Type B pancreatic cell (in vitro differentiated cells): ENCODE measurements at places on chromosomes 6 and 20.
A peak's percentile ranks its signal among the peaks of the same experiment; 100 is the strongest.

DNA sequence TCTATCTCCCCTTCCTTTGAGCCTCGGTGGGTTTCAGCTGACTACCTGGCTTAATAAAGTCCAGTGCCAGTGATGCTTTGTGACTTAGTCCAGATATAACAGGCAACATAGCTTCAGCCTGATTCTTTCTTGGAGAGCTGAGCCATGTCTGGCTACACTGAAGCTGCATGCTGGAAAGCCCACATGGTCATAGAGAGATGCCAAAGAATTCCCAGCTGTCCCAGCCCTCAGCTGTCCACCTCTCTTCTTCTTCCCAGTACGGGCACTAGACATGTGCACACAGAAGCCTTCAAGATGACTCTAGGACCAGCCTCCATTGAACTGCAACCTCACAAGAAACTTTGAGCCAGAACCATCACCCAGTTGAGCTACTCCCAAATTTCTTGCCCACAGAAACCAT lies 154.1 kb upstream of the MYLIP start:
- H3K27me3 ChIP-seq = no peaks in the 10 kb centered on the region
- H3K27ac ChIP-seq = no peak overlapping the region
- H3K36me3 ChIP-seq = no peaks in the 10 kb centered on the region
- peaks cover 4% of the 10 kb centered on the region for H3K4me1 ChIP-seq
- no peak for DNase-seq

DNA sequence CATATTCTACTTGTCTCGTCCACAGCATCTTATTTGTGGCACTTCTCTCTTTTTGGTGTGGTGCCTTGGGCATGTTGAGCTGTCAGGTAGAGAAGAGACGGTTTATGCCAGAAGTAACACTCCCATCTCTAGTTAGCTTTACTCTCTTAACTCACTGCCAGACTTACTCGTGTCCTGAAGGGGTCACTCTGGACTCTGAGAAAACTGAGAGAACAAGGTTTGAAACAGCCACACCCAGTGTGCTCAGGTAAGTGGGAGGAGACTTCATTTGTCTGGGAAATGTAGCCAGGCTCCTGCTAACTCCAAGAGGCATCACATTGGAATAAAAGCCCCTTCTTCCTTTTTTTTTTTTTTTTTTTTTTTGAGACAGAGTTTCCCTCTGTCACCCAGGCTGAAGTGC lies 360.8 kb downstream of the QKI start:
- H3K27ac ChIP-seq = no peak overlapping the region
- no peak overlapping the region for H3K4me3 ChIP-seq
- H3K27me3 ChIP-seq = peaks cover 5% of the 10 kb centered on the region
- H3K4me1 ChIP-seq = peaks cover 4% of the 10 kb centered on the region
- DNase-seq = no peak

GRCh38 chr20:18443886-18444285 lies 22.9 kb downstream of the DZANK1 start:
- H3K4me1 ChIP-seq = peaks cover 11% of the 10 kb centered on the region
- no peak for DNase-seq
- H3K4me3 ChIP-seq = no peak overlapping the region
- H3K27me3 ChIP-seq = no peaks in the 10 kb centered on the region
- peak overlapping the region; percentile 13 for H3K27ac ChIP-seq
- peaks cover 3% of the 10 kb centered on the region for H3K36me3 ChIP-seq

- H3K27ac ChIP-seq = no peak overlapping the region
- DNase-seq = no peak
- H3K4me1 ChIP-seq = no peaks in the 10 kb centered on the region
- no peaks in the 10 kb centered on the region for H3K36me3 ChIP-seq
- H3K4me3 ChIP-seq = no peak overlapping the region
These were observed 480.7 kb downstream of the RFPL4B start for GRCh38 chr6:112827793-112828192.

DNA sequence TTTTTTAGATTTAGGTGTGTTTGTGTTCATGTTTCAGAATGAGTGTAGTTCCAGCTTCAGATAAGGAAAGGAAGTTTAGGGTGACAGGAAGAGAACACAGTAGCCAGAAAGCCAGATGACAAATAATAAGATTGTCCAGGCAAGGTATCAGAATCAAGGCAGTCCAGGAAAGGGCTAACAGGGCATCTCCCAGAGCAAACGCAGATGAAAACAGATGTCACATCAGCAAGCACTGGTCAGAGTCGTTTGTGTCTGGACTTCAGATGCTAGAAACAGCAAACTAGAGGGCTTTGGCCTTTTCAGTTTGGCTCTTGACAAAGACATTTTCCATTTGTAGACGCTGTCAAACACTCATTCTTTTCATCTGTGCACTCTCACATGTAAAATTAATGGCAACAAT lies 65.5 kb downstream of the VIP start:
- no peaks in the 10 kb centered on the region for H3K36me3 ChIP-seq
- no peak for DNase-seq
- no peaks in the 10 kb centered on the region for H3K4me1 ChIP-seq
- peaks cover 6% of the 10 kb centered on the region for H3K27me3 ChIP-seq
- no peak overlapping the region for H3K27ac ChIP-seq

DNA sequence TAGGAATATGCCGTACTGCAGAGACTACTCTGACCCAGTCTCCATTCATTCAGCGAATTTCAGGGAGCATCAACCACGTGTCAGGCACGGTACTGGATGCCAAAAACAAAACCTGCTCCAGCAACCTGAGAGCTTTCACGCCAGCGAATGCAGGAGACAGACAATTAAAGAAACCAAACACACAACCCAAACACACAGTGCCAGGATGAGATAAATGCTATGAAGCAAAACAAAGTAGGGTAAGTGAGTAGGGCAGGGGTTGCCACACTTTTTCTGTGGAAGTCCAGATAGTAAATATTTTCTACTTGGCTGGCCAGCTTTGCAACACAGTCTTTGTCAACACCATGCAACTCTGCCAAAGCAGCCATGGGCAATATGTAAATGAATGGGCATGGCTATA lies 10.0 kb downstream of the MOCS1 start:
- H3K27ac ChIP-seq = no peak overlapping the region
- peaks cover 21% of the 10 kb centered on the region for H3K36me3 ChIP-seq
- no peaks in the 10 kb centered on the region for H3K27me3 ChIP-seq
- no peak for DNase-seq

DNA sequence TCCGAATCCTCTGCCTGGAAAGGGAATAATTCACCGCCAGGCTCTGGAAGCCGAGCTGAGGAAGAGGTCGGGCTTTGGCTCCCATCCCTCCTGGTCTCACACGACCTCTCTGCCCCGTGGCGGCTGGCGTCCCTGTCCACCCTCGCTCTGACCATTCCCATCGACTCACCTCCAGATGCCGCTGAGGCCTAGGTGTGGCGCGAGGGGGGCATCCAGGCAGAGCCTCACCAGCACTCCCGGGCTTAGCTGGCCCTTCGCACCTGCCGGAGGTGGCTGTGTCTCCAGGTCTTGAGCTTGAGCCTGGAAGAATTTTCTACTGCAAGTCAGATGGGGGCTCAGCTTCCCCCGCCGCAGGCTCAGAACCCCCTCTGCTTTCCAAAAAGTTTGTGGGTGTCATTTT lies 28.5 kb upstream of the SMOC2 start:
- peaks cover 10% of the 10 kb centered on the region for H3K4me1 ChIP-seq
- H3K4me3 ChIP-seq = no peak overlapping the region
- DNase-seq = no peak
- H3K27ac ChIP-seq = no peak overlapping the region

DNA sequence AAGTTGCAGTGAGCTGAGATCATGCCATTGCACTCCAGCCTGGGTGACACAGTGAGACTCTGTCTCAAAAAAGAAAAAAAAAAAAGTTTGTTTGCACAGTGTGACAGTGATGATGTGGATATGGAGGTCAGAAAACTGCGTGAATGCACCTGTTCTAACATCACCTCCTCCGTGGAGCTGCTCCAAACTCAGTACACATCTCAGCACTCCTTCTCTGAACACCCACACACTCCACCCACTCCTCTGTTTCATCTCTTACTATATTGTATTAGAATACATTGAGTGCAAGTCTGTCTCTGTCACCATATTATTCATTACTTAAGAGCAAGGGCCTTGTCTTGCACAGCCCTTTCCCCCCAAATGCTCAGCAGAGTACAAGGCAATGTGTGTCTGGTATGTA lies 51.5 kb upstream of the ENPP4 start:
- H3K27ac ChIP-seq = no peak overlapping the region
- no peak for DNase-seq
- no peak overlapping the region for H3K4me3 ChIP-seq
- no peaks in the 10 kb centered on the region for H3K36me3 ChIP-seq

GRCh38 chr20:22381812-22382416 lies 202.5 kb downstream of the FOXA2 start:
- no peak overlapping the region for H3K27ac ChIP-seq
- H3K4me3 ChIP-seq = no peak overlapping the region
- H3K4me1 ChIP-seq = no peaks in the 10 kb centered on the region
- H3K36me3 ChIP-seq = no peaks in the 10 kb centered on the region

- peaks cover 36% of the 10 kb centered on the region for H3K36me3 ChIP-seq
- H3K27ac ChIP-seq = no peak overlapping the region
- no peaks in the 10 kb centered on the region for H3K27me3 ChIP-seq
- peaks cover 5% of the 10 kb centered on the region for H3K4me1 ChIP-seq
- no peak overlapping the region for H3K4me3 ChIP-seq
- DNase-seq = no peak
These were observed 15.8 kb downstream of the GJA1 start for GRCh38 chr6:121451250-121451649.

- H3K4me1 ChIP-seq = peaks cover 16% of the 10 kb centered on the region
- H3K4me3 ChIP-seq = no peak overlapping the region
- H3K27ac ChIP-seq = no peak overlapping the region
- peaks cover 18% of the 10 kb centered on the region for H3K27me3 ChIP-seq
These were observed 717.6 kb upstream of the MAP3K7 start for GRCh38 chr6:91304521-91304920.

DNA sequence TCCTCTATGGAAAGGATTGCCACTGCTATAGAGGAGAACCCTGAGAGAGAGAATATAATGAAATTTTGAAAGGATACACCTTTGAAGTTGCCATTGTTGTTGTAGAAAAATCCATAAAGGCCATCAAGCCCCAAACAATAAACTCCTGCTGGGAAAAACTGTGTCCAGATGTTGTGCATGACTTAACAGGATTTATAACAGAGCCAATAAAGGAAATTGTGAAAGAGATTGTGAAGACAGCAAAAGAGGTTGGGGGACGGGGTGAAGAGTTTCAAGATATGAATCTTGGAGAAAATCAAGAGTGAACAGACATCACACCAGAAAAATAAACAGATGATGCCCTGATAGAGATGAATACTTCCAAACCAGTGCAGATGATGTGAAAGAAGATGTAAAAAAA lies 396.4 kb downstream of the BCKDHB start:
- no peaks in the 10 kb centered on the region for H3K27me3 ChIP-seq
- H3K36me3 ChIP-seq = no peaks in the 10 kb centered on the region
- H3K4me3 ChIP-seq = no peak overlapping the region
- peaks cover 7% of the 10 kb centered on the region for H3K4me1 ChIP-seq
- DNase-seq = no peak

DNA sequence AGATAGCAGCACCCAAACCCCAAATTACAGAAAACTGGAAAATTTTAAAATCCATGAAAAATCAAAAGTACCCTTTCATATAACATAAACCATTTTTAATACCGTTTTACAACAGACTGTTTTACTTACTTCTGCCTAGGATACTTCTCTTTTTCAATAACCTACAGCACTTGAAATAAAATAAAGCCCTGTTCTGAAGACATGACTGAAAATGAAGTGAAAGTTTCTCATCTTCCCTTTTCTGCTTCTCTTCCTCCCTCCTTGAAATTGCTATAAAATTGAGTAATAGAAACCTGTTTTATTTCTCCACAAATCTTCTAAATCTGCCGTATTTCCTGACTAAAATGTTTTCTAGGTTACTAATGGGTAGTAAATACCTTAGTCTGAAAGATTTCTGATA lies 20.3 kb downstream of the MMS22L start:
- H3K27ac ChIP-seq = no peak overlapping the region
- DNase-seq = no peak
- H3K4me3 ChIP-seq = no peak overlapping the region
- peaks cover 44% of the 10 kb centered on the region for H3K36me3 ChIP-seq
- H3K4me1 ChIP-seq = no peaks in the 10 kb centered on the region
- no peaks in the 10 kb centered on the region for H3K27me3 ChIP-seq

DNA sequence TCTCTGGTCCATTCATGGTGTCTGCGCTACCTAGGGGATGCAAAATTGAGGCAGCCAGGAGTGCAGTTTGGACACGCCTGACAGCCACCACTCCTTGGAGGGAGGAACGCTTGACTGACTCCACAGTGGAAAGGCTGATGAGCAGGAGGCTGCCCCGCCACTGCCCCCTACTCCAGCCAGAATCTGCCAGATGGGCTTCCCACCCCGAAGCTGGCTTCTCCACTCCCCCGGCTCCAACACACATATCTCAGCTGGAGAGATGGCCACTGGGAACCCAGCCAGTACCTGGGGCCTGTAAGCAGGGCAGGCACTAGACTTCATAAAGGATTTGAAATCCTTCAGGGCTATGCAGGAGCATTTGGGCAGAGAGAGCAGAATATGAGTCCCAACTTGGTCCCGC lies 51.4 kb upstream of the BLCAP start:
- H3K36me3 ChIP-seq = no peaks in the 10 kb centered on the region
- no peak overlapping the region for H3K4me3 ChIP-seq
- no peak overlapping the region for H3K27ac ChIP-seq
- no peaks in the 10 kb centered on the region for H3K4me1 ChIP-seq
- peaks cover 34% of the 10 kb centered on the region for H3K27me3 ChIP-seq

GRCh38 chr20:33145521-33145920 lies 22.4 kb upstream of the BPIFA2 start:
- H3K27me3 ChIP-seq = peaks cover 50% of the 10 kb centered on the region
- no peaks in the 10 kb centered on the region for H3K4me1 ChIP-seq
- H3K27ac ChIP-seq = no peak overlapping the region
- H3K4me3 ChIP-seq = no peak overlapping the region
- H3K36me3 ChIP-seq = no peaks in the 10 kb centered on the region

DNA sequence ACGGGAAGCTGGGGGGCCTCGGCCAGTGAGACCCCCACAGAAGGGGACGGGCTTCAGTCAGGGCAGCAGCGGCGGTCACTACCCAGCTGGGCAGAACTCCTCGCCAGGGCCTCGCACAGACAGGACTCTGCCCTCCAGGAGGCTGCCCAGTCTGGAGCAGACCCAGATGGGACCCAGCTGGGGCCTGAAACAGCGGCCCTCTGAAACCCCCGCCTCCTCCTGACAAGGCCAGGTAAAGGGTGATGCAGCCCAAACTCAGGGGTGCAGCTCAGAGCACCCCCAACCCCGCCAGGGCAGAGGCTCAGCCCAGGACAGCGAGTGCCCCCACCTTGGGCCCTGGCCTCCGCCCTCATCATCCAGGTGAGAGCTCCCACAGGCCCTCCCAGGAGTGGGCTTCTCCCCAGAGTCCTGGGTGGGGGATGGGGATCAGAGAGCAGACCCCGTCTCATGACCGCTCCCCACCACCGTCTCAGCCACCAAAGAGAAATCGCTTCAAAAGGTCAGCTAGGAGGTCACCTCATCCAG lies 2.2 kb downstream of the EEF1A2 start:
- no peaks in the 10 kb centered on the region for H3K36me3 ChIP-seq
- H3K27ac ChIP-seq = no peak overlapping the region
- H3K4me1 ChIP-seq = no peaks in the 10 kb centered on the region
- peak overlapping the region; percentile 70 for H3K4me3 ChIP-seq
